ENCODE measurements at places on chromosomes 4 and X. TPM values are rescaled to one million over a fixed set of nuclear protein-coding genes. Genes with fewer than 3 reads are reported as not detected.

FAAH2 gene
- 4.0 TPM for total RNA-seq

VCX3B gene
- total RNA-seq: not detected

NEIL3 gene
- 15.5 TPM for total RNA-seq

MTTP gene
- total RNA-seq: not detected

RTL3 gene
- not detected for total RNA-seq

ARHGAP36 gene
- total RNA-seq: not detected

HTR2C gene
- not detected for total RNA-seq

GABRQ gene
- not detected for total RNA-seq

ABCG2 gene
- total RNA-seq: 0.56 TPM

KCNE5 gene
- 0.83 TPM for total RNA-seq

NALF2 gene
- total RNA-seq: 0.88 TPM

KCNIP4 gene
- total RNA-seq: not detected

F8A3 gene
- total RNA-seq: 24.4 TPM

GPR143 gene
- not detected for total RNA-seq

FOXR2 gene
- total RNA-seq: not detected

GLRA3 gene
- total RNA-seq: not detected

FGF5 gene
- total RNA-seq: not detected
